ENCODE measurements at places on chromosomes 7 and 10. TPM values are rescaled to one million over a fixed set of nuclear protein-coding genes. Genes with fewer than 3 reads are reported as not detected.

The TMEM236 gene
- total RNA-seq: under 0.01 TPM

The CFAP43 gene
- not detected for total RNA-seq

The RNF133 gene
- total RNA-seq: not detected

The GOLGA7B gene
- total RNA-seq: not detected

Measured in pericardium fibroblast (primary cell).